Activated CD4-positive, alpha-beta T cell treated with anti-CD3 and anti-CD28 coated beads for 48 hours (primary cell): ENCODE measurements at places on chromosomes 7 and 10.

DNA sequence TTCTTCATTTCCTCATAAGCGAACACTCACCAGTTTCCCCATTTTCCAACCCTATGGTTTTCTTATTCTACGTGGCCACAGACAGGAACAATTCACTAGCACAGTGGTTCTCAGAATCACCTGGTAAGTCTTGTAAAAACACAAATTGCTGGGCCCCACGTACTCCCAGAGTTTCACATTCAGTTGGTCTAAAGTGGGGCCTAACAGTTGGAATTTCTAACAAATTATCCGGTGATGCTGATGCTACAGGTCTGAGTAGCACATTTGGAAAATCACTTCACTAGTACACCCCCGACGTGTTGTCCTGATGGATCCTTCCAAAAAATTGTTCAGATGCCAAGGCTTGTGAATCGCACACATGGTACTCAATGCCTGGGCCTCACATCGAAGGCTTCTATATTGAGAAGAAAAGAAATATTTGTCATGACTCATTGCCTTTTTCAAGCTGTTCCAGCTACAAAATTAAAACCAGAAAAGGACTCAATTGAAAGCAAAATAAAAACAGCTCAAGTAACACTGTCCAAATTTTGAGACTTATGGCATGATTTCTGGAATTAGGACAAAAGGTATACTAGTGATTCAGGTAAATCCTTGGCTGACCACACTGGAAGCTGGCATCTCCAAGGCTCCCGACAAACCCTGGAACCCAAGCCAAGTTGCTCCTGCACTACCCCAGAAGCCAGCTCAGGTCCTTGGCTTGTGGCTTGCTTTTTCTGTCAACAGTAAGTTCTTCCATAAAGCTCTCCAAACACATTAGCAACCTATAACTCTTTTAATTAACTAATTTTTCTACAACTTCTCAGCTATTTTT lies 12.9 kb upstream of the VIM start:
- DNase-seq, result no peak

- DNase-seq, result no peak
These were observed 67.1 kb downstream of the IKZF1 start for GRCh38 chr7:50371551-50372021.

GRCh38 chr10:11796474-11796873 lies 26.7 kb upstream of the PROSER2 start:
- DNase-seq, result no peak

DNA sequence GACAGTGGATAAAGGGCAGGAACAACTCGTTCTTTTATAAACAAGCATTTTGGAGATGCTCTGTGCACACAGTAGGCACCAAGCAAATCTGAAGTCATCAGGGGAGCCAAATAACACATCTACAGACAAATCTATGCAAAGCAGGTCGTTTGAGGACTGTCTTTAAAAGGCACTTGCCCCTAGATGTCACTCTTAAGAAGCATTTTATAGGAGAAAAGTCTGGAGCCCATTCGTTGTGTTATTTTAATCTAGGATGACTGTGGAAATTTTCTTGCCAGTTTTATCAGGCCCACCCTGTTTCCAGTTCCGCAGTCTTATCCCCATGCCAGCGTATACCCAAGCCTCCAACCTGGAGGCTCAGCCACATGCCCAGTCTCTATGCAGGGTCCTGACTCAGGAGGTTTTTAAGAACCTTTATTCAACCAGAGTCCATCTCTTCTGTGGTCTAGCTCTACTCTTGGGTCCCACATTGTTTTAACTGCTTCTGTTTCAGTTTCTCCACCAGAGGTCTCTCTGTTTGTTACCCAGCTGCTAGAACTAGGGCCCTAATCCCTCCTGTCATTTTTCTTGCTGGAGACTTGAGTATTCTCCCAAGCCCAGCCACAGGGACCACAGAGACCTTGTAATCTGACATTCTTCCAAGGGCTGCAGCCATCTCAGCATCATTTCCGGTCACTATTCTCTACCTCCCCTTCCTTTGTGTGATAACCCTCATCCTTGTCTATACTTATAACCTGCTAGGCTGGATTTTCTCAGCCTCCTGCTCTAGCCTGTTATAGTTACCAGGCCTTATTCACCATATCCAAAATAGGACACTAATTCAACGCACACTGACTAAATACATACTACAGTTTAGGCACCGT lies 26.7 kb downstream of the PIK3CG start:
- no peak for DNase-seq

- no peak for DNase-seq
These were observed 211.1 kb upstream of the TCF7L2 start for GRCh38 chr10:112738606-112739591.

- peak; percentile 66 for DNase-seq
These were observed 44.5 kb upstream of the ACBD5 start for GRCh38 chr10:27285093-27285492.

GRCh38 chr10:102670871-102671434 lies 26.7 kb downstream of the TRIM8 start:
- DNase-seq, result no peak

GRCh38 chr10:51073453-51074237 lies 642 bp upstream of the PRKG1 start:
- DNase-seq, result peak; percentile 6

DNA sequence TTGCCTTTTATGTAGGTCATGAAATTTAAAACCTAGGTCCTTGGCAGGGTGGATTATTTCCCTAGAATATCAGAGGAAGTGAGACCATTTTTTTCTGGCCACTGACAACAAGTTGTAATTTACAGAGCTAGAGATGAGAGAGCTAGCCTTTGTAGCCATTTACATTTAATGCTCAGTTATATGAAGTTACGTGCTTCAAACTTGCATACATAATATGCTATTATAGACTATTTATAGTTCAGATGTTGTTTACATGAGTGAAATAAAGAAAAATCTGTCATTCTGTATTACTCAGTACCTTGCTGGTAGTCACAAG lies 234.9 kb upstream of the MBL2 start:
- no peak for DNase-seq

DNA sequence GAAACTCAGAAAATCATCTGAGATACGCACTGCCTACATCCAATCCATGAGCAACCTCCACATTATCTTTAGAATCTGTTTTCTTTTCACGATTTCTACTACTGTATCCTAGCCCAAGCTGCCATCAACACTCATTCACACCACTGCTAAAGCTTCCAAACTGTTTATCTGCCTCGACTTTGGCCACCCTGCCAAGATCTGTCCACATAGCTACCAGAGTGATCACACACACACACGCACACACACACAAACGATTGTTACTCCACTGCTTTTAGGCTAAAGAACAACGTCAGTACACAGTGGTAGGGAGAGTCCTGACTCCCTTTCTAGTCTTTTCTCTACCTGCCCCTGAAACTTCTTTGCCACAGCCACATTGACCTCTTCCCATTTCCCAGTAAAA lies 142.0 kb downstream of the CCDC71L start:
- no peak for DNase-seq

DNA sequence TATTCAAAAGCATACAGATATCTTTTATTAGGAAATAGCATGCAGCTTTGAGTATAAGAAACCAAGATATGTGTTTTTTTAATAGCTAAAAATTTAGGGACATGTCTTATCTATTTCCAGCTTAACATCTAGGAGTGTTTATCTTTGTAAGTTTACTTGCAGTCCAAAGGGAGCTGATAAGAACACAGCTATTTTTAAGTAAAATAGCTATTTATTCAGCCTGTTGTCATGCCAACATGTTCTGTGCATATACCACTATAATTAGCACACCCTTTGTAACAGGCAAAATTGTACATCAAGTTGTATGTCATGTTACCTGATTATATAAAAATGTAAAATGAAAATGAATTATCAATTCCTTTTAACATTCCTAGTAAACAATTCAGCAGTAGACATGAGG lies 29.6 kb downstream of the FAM133B start:
- DNase-seq, result no peak

DNA sequence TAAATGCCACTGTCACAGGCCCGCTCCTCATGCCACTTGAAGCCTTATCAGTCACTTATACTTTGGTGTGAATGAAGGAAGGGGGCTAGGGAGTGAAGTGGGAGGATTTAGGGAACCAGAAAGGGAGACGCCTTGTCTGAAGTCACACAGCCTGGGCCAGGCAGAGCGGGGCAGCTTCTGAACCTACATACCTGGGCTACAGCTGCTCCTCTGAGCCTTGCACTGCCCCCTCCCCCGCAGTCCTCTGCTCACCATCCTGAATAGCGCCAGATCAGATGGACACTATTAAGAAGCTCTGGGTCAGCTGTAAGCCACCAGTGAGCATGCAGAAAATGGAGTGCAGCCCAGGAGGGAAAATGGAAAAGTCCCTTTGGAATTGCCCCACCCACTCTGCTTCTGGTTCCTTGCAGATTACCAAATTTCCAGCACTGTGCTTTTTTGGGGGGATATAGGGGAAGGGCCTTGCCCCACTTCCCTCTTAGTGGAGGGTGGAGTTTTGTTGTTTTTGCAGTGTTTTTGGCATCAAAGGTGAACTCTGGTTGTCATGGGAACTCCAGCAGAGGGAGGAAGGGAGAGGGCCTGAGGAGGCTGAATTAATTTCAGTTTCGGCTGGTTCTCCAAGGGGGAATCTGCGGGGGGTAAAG lies 35.0 kb upstream of the ADCYAP1R1 start:
- no peak for DNase-seq

- DNase-seq, result no peak
These were observed 93.7 kb downstream of the SKIDA1 start for GRCh38 chr10:21431799-21432198.

GRCh38 chr7:81190997-81191768 lies 272.3 kb upstream of the SEMA3C start:
- DNase-seq, result no peak

DNA sequence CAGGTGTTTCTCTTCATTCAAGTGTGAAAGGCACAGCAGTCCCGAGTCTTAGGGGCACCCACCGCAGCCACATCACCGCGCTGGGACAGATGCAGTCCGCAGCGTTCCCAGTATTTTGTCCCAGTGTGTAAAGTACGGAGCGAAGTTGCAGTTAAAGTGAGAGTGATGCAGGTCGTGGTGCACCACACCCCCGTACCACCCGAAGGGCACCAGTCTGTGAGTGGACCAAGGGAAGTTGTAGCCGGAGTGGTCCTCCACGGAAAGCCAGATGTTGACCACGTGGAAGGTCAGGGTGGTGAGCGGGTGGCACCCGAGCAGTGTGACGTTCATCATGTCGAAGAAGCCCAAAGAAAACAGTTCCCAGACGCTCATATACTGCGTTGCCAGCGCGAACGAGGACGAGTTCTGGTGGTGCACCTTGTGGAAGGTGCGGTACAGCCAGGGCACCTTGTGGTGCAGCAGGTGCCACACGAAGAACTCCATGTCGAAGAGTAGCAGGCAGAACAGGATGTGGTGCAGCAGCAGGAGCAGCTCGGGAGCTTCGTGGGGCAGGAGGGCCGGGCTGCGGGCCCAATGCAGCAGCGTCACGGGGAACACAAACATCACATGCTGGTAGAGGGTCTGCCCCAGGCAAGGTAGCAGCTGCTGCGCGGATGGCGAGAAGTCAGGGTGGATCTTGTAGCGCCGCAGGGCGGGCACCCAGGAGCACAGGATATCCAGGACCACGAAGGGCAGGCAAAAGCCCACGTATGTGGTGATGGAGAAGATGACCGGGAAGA lies 526 bp downstream of the CH25H start:
- DNase-seq, result peak; percentile 29

- no peak for DNase-seq
These were observed 55.2 kb upstream of the C10orf71 start for GRCh38 chr10:49243610-49244283.

- no peak for DNase-seq
These were observed 123.5 kb downstream of the ADCY1 start for GRCh38 chr7:45697576-45698136.

- DNase-seq, result no peak
These were observed 318.9 kb downstream of the KCNMA1 start for GRCh38 chr10:77318739-77319138.

DNA sequence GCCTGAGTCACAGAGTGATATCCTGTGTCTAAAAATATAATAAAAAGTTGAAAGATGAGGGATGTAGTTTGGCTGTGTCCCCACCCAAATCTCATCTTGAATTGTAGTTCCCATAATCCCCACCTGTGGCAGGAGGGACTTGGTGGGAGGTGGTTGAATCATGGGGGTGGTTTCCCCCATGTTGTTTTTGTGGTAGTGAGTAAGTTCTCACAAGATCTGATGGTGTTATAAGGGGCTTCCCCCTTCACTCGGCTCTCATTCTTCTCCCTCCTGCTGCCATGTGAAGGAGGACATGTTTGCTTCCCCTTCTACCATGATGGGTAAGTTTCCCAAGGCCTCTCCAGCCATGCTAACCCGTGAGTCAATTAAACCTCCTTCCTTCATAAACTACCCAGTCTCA lies 25.1 kb upstream of the UBE3C start:
- peak; percentile 14 for DNase-seq

GRCh38 chr10:30540276-30540675 lies 89.3 kb downstream of the LYZL2 start:
- no peak for DNase-seq

- DNase-seq, result no peak
These were observed 24.3 kb downstream of the YKT6 start for GRCh38 chr7:44224974-44225565.

- no peak for DNase-seq
These were observed 29.0 kb downstream of the MRPL32 start for GRCh38 chr7:42961170-42961569.

- no peak for DNase-seq
These were observed 60.5 kb downstream of the SEMA3D start for GRCh38 chr7:85126383-85126782.
